ENCODE measurements at places on chromosomes 1 and 21.

- DNase-seq = no peak
Observed at GRCh38 chr1:13893409-13893821, 193.4 kb downstream of the PRDM2 start.

- no peak for DNase-seq
Observed at GRCh38 chr1:158115126-158115525, 65.6 kb upstream of the CD1D start.

DNA sequence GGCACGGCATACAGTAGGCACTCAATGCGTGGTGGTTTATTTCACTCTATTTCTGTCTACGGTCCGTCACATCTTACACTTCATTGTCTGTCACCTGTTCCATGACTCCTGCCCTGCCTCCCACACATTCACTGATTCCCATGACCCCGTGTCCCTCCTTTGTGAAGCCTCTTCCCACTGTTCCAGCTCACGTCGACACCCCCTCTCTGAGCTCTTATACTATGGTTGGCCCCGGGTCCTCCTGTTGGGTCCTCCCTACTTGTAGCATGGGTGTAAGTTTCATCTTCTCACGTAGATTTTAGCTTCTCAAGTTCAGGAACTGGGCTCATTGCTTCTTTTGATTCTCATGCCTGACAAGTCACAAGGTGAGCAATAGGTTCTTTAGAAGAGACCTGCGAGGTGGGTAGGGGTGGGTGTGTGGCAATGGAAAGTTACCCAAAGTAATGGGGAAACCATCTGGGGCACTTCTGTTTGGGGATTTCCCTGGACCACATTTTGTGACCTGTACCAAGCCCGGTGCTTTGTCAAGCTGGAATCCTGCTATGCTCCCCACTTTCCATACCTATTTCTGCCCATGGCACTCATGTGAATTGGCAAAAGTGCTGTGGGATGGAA is 22.1 kb upstream of the IL10 start:
- no peak for DNase-seq

DNA sequence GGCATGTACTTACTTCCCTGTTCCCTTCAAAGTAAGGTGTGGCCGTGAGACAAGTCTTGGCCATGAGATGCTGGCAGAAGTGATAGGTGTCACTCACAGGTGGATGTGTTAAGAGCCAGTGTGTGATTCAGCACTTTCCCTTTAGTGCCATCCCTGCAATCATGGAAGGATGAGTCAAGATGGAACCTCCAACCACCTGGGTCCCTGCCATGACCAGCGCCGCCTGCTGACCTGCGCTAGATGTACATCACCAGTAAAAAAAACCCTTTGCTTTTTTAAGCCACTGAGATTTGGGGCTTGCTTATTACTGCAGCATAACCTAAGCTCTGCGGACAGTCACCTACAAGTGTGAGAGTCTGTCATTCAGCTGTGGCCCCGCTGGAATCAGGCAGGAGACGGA is 71.7 kb downstream of the TOMM20 start:
- DNase-seq = no peak

GRCh38 chr1:15176898-15177665 is 23.5 kb downstream of the TMEM51 start:
- no peak for DNase-seq

- peak; percentile 31 for DNase-seq
Observed at GRCh38 chr1:46547481-46548383, 3.7 kb downstream of the KNCN start.

DNA sequence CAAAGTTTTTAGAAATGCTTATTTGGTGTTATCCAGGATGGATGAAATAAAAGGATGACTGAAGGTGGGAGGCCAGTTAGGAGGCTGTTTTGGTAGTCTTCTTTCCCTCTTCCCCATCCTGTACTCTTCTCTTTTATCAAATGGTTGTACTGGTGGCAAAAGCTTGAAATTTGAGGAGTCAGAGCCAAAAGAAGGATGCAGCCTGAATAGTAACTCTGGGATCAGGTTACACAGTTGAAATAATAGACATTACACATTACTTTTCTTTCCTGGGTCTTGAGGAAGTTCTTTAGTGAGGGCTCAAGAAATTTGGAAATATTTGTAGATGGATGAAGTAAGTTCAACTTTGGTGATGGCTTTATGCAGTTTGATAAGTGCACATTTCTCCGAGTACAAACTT is 108.6 kb downstream of the GPR52 start:
- no peak for DNase-seq

DNA sequence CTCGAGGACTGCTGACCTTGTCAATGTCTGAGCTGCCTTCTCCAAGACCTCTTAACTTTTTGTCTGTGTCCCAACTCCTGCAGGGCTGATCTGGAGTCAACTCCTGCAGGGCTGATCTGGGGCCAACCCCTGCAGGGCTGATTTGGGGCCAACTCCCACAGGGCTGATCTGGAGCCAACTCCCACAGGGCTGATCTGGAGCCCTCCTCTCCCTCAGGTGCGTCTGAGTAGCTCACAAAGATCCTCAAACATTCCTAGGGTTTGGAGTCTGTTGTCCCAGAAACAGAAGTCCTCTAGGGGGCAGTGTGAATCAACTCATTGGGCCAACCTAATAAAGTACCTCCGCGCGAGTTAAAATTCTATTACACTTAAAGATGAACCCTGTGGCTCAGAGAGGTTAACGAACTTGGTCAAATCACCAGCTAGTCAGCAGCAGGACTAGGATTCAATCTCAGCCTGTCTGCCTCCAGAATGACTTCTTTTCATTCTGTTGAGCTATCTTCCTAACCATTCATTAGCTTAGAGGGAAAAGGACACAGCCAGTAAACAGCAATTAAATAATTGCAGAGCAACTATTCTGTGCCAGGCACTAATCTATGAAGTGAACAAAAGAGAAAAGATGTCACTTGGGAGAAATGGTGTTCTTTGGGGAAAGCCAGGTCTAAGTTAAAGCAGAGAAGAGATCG is 17.2 kb upstream of the RLF start:
- DNase-seq = peak; percentile 42

GRCh38 chr21:45845063-45845769 is 136.4 kb upstream of the COL6A1 start:
- no peak for DNase-seq

GRCh38 chr1:52632732-52633290 is at the start of gene SHISAL2A:
SHISAL2A (plus strand) TSS chr1:52633168; CDS start chr1:52633494, 326 bp downstream.
- DNase-seq = no peak

GRCh38 chr1:227889047-227889862 is 58.5 kb downstream of the WNT9A start:
- no peak for DNase-seq

DNA sequence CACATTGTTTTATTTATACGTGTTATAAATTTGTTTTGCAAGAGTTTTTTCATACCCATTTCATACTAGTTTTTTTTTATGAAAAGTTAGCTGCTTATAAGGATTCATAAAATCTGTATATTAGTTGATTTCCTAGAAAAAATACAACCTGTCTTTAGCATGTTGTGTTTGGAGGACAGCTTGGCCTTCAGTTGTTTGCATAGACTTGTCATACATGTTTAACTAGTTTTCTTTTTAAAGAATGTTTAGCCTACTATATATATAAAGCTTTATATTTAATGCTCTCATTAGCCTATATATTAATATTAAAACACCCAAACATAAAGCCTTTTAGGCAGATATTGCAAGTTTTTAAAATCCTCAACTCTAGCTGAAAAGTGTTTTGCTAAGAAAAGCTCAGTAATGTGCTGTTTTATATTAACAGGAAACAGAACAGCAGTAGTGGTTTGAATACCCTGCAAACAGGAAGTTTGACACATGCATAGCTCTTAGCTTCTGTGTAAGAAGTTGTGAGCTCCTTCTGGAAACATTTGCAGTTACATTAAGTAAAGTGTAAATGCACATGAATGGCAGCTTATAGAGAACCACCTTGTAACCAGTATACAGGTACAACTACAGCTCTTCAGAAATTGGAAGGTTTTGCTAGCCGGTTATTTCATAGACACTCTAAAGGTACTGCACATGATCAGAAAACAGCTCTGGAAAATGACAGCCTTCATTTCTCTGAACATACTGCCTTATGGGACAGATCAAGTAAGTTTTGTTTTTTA is at the start of gene PRKACB:
Gene PRKACB, plus strand, starts transcription at position 476 of the 770 bp plus-strand sequence. Its CDS starts 91 bp downstream, at position 567.
- no peak for DNase-seq

GRCh38 chr1:209875515-209875914 is 47.7 kb downstream of the UTP25 start:
- DNase-seq = peak; percentile 55

GRCh38 chr1:234981758-234982157 is 146.9 kb downstream of the TOMM20 start:
- DNase-seq = no peak

DNA sequence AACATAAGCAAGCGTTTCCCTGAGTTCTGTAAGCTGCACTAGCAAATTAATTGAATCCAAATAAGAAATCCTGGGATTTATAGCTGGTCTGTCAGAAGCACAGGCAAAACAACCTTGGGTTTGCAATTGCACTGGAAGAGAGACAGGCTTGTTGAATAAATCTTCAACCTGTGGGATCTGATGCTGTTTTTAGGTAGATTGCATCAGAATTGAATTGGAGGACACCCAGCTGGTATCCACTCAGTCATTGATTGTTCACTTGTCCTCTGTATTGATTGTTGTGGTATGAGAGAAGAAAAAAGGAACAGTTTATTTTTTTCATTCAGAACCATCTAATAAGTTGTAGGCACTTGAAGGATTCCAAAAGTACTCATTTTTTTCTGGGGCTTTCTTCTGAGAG is 497.4 kb downstream of the SIPA1L2 start:
- DNase-seq = no peak

DNA sequence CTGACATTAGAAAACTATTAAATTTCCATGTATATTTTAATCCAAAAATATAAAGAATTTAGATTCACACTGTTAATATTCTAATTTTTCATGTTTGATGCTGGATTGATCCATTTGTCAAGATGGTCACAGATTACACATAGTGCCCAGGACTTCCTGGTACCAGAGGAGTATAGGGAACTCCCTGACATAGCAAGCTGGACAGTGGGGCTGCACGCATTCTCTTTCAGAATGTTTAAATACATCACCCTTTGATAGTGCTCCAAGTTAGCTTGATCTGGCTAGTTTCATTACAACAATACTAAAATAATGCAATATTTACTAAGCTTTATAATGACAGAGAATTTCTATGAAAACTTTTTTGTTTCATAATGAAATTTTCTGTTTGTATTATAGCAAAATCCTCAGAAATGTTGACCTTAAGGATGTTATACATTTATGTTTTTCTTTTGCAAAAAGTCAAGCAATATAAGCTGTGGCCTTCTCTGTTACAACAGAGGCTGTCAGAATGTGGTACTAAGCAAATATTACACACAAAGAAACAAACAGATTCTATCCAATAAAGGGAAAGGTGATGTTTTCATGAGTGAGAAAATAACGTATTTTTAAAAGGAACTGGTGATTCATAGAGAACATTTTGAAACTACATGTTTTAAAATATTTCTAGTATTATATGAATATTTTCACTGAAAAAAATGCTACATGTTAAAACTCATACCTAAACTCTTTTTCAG is 84.7 kb downstream of the SLC35F3 start:
- no peak for DNase-seq

GRCh38 chr1:51061231-51061918 is 40.7 kb upstream of the C1orf185 start:
- no peak for DNase-seq

DNA sequence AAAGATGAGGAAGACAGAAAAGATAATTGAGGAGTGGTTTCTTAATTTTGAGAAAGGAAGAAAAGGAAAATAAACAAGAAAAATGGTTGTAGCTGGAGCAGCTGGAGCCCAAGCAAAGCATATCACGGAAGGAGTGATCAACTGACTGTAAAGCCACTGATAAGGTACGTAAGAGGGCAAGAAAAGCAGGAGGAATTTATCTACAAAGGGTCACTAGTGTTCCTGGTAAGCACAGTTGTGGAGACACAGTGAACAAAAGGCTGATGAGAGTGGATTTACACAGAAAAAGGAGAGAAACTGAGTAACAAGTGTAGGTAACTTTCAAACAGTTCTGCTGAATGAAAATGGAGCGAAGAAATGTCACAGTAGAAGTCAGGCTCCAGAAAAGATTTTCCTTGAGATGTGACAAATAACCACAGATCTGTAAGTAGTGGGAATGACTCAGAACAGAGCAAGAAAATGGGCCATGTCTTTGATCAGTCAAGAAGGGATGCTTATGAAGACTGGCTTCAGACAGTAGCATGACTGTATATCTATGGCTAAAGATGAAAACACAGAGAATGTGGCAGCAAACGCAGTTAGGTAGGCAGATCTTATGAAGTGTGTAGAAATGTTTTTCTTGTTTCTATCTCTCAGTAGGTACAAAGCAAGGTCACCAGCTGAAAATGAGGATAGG is 45.6 kb upstream of the RBM34 start:
- DNase-seq = no peak

GRCh38 chr1:49102752-49103151 is 326.1 kb upstream of the BEND5 start:
- DNase-seq = no peak

- no peak for DNase-seq
Observed at GRCh38 chr1:85240174-85240601, 19.3 kb downstream of the C1orf52 start.

All from fibroblast of the conjunctiva (primary cell).